ENCODE measurements at places on chromosomes 12 and 14.
A peak's percentile ranks its signal among the peaks of the same experiment; 100 is the strongest.

- DNase-seq: no peak
Observed at GRCh38 chr12:108304633-108305032, 34.5 kb downstream of the CMKLR1 start.

DNA sequence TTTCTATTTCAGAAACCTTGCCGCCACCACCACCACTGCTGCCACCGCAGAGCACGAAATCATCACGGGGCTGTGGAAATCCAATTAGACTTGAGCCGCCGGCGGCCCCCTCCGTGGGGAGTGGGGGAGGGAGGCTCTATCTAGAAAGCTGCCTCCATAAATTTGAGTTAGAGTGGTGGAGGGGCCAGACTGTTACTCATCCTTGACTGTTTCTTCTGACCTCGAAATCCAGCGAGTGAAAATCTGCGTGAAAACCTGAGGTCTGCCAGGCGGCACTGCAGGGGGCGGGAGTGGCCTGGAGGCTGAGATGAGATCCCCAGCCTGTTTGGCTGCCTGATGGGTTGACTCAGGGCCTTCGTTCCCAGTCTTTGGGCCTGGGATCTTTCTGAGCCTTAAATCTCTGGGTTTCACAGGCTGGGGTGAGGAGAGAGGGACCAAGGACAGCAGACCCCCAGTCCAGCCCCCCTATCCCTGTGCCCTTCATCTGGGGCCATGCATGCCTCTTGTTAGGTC is 29.9 kb downstream of the TSPAN9 start:
- no peak for DNase-seq

DNA sequence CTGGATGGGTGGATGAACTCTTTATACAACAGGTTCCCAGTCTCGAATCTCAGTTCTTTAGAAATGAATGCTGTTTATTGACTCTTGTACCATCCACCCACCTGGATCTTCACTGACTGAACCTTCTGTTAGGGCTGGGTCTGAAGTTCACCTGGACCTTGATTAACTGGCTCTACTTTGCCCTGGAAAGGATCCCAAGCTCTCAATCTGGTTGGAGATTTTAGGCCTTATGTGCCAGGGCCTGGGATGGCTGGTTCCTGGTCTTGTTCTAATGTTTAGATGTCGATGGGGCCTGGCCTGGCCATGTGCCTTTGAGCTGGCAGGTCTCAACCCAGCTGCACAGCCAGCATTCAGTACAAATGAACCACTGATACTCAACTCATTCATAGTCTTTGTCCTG is 76.5 kb upstream of the MED13L start:
- no peak for DNase-seq

DNA sequence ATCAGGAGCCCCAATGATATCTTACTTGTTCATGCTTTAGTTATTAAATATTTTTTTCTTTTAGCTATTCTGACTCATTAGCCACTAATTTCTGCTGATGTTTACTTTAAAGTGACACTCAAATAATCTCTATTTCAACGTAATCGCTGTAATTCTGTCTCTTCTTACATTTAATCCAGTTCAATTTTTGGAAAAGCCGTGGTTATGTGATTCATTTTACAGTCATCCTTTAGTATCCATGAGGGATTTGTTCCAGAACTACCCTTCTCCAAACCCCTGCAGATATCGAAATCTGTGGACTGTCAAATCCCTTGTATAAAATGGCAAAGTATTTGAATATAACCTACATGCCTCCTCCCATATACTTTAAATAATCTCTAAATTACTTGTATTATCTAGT is 1103.4 kb downstream of the LRFN5 start:
- DNase-seq: no peak

DNA sequence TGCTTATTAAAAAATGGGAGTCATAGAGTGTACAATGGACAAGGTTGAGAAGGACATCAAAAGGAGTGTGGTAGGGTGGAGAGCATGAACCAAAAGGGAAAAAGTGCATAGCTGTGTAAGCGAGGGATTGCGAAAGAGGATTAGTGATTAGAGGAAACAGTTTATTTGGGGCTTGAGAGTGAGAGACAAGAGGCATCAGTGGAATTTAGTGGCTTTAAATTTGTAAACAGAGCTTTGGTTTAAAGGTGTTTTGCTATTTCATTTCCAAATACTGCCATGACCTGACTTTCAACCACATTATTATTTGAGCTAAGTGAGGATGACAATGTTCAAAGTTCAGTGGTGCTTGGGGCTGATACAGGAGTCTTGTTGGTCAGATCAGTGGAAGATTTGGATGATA is 53.4 kb downstream of the SLC16A7 start:
- DNase-seq: no peak

GRCh38 chr14:29584992-29585391 is 342.7 kb downstream of the PRKD1 start:
- DNase-seq: no peak

GRCh38 chr14:72454388-72455160 is 439.3 kb downstream of the DPF3 start:
- no peak for DNase-seq

DNA sequence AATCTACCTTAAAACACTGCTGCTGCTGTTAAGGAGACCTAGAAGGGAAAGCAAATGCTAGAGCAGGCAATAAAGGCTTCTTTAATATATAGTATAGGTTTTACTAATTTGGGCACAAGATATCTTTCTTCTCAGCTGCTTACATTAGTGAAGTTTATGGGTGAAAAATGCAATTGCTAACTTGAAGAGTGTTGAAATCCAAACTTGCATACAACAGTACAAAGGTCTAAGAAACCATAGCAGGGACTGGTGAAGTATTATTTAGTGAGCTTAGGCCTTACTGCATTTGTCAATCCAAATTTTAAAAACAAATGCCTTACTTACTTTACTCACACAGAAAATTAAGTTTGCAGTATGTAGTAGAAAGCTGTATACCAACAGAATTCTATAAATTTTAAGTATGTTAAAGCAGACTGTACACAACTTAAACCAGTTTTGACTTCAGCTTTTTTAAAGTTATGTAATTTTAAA is 1.4 kb upstream of the AP4S1 start:
- DNase-seq: no peak

DNA sequence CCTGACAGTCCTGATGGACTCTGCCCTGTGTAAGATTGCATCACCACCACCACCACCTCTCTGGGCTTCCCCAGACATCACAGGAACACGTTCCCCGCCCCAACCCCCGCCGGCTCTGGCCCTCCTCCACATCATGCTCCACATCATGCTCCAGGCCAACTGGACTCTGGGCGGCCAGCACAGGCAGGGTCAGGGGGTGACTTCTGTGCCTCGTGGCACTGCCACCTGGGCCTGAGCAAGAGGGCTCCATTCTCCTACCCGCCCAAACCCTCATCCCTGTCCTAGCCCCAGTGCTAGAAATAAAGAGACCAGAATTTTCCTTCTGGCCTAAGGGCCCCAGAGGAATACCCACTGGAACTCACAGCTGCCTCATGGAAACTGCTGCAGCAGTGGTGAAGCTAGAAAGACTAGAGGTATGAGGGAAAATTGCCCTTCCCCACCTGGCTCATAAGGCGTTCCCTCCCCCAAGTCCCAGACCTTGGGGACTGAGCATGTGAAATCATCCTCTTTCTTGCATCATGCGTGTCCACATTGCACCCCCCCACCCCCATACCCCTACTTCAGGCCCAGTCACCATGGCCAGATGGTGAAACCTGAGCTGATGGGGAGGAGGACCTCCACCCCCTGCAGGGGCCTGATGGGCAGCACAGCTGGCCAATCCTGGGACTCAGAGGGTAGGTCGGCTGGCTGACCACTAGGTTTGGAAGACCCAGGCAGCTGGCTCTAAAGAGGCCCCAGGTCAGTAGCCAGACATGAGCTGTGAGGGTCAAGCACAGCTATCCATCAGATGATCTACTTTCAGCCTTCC is at the start of gene INHBE:
TSS of gene INHBE (plus strand) at position 742 of the 808 bp plus-strand sequence. CDS start 230 bp downstream, outside the sequence.
- DNase-seq: no peak

DNA sequence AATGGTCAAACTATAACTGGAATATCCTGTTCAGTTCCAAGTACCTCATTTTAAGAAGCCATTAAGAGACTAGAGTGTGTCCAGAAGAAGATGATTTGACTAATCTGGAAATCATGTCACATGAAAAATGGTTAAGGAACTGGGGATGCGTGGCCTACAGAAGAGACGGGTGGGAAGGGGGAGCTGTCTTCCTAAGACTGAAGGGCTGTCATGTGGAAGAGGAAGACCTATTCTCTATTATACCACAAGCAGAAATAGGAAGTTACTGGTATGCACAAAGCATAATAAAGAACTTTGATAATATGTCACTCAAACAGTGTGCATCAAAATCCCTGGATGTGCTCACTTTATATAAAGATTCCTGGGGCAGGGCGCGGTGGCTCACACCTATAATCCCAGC is 50.3 kb downstream of the HECTD4 start:
- DNase-seq: no peak

DNA sequence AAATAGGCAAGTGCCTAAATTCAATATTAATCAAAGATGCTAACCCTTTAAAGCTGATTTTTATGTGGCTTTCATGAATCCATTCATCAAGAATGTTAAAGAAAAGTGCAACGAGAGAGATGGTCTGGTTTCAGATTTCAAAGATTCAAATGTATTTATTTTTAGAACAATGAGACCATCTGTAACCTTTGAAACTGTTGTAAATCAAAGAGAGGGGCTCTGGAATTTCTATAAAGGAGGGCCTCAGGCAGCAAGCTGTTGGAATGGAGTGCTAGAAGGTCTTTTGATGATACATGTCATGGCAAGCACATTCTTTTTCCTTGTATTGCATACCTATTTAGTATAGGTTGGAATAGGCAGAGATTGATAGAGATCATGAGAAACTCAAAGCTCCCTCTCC is 433.0 kb downstream of the LRIG3 start:
- no peak for DNase-seq

- DNase-seq: peak; percentile 32
Observed at GRCh38 chr14:91417983-91418386, 365 bp upstream of the CCDC88C start.

GRCh38 chr12:10098791-10099190 is at the start of gene CLEC1A:
TSS of gene CLEC1A (minus strand) at chr12:10098985. CDS start at chr12:10098922, 63 bp downstream.
- DNase-seq: no peak

- DNase-seq: no peak
Observed at GRCh38 chr12:104316936-104317335, 13.4 kb downstream of the EID3 start.

DNA sequence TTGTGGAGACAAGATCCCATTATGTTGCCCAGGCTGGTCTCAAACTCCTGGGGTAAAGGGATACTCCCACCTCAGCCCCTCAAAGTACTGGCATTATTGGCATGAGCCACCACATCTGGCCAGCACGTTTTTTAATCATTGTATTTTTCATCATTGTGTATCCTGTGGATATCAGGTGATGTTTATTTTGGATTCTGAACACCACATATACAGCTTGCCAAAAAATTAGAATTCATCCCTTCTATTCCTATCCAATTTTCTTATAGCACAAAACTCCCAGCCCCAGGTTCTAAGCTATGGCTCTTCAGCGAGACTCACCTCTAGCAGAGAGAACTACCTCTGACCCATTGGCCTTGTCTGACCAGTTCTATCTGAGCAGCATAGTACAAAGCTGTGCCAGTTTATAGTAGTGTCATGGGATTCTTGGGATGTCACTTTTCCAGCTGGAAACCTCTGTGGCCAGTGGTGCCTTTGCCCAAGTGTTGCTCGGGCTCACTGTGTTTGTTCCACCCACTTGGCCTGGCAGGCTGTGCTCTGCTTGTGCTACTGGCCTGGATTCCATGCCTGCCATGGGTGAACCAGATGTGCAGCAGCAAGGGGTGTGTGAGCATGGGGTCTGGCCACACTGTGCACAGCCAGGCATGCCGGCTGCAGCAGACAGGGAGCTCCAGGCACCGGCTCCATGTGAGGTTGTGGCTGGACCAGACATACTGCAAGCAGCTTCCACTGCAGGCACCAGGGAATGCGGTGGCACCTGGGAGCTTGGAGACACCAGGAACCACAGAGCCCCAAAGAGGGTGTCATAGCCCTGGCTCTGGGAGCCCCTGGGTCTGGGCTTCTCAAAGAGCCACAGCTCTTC is 37.2 kb downstream of the TIMELESS start:
- no peak for DNase-seq

- DNase-seq: no peak
Observed at GRCh38 chr14:91926131-91926890, 21.2 kb downstream of the FBLN5 start.

DNA sequence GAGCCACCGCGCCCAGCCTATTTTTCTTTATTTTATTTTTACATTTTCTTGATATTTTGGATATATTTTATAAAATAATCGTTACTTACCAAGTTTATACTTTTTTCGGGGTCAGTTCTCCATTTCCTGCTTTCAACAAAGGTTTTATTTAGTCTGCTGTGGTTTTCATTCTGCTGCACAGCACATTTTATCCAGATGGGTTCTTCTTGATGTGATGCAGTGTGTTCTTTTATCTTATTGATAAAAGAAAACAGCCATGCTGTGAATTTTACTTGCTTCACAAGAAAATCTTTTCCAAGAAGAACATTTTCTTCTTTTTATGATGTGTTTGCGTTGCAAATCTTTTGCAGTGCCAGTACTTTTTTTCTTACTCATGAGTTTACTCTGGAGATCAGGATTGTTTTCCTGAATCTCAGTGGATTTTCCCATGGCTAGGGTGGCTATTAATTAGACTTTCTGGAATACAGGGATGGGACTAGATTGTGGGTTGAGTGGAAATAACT is 192.5 kb downstream of the ADGRD1 start:
- no peak for DNase-seq

DNA sequence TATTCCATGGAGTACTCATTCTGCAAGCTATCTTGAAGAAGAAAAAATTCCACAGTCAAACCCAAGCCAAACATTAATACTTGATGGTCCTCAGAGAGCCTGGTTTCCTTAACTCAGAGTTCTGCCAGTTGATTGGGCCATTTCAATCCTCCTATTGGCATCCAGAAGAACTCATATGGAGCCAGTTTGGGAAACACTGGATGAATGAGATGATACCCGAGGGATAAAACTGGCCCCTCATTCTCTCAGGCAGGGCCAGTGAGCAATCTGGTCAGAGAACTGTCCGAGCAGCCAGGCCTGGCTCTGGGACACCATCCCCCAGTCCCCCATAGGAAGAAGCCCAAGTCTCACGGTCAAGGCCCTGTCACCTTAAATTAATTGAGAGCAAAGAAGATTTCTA is 48.8 kb downstream of the NUAK1 start:
- no peak for DNase-seq

DNA sequence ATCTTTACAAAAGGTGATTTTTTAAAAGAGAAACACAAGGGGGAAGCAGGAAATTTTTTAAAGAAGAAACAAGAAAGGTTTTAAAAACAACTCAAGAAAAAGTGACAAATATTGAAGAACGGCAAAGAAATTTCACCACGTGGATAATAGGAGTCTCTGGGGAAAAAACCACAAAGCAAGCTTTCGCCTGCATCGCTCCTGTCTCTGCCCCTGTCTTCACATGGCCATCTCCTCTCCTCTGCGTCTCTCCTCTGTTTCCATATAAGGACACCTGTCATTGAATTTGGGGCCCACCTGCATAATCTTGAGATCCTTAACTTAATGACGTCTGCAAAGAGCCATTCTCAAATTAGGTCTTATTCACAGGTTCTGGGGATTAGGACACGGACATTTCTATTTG is 175.8 kb downstream of the ETV6 start:
- DNase-seq: no peak
